ENCODE measurements at places on chromosomes 12 and 14. TPM values are rescaled to one million over a fixed set of nuclear protein-coding genes. Genes with fewer than 3 reads are reported as not detected.
A peak's percentile ranks its signal among the peaks of the same experiment; 100 is the strongest.

- no peaks in the 10 kb centered on the region for H3K4me1 ChIP-seq
- no peak overlapping the region for H3K27ac ChIP-seq
- DNase-seq: no peak
- no peaks in the 10 kb centered on the region for H3K27me3 ChIP-seq
- peaks cover 2% of the 10 kb centered on the region for H3K36me3 ChIP-seq
Measured at GRCh38 chr12:64029013-64029857, 184.7 kb downstream of the SRGAP1 start.

DNA sequence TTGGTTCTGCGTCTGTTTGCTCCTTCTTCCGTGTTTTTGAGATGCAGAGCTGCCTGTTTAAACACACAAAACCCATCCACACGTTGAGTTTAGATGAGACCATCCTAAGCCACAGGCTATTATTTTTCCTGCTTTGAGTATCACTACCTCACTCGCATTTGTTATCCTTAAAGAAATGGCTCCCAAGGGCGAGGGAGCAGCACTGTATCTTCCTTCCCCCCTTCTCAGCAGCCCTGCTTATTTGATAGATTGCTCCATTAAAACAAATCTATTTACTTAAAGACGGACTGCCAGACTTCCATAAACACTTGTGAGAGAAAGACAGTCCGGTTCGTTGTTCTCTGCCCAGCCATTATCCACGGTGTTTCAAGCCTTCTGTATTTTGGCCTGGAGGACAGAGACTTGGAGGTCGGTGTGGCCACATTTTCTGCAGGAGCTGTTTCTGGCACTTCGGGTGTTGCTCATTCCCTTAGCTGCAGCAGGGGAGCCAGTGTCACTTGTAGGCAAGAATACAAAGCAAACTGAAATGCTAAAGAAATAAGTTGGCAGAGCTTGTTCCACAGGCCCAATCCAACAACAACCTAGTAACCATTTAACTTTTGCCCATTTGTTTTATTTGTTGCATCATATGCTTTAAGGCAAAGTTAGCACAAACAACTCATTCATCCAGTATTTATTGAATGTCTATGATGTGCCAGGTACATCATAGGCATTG, 275.4 kb downstream of the TTC6 start:
- H3K27ac ChIP-seq: no peak overlapping the region
- peaks cover 9% of the 10 kb centered on the region for H3K4me1 ChIP-seq
- H3K36me3 ChIP-seq: no peaks in the 10 kb centered on the region
- no peak for DNase-seq
- no peaks in the 10 kb centered on the region for H3K27me3 ChIP-seq

GRCh38 chr12:94095618-94096017, 52.8 kb upstream of the PLXNC1 start:
- DNase-seq: no peak
- H3K27me3 ChIP-seq: no peaks in the 10 kb centered on the region
- H3K4me1 ChIP-seq: peaks cover 21% of the 10 kb centered on the region
- H3K4me3 ChIP-seq: no peak overlapping the region
- no peak overlapping the region for H3K27ac ChIP-seq

The CLEC4A gene
- total RNA-seq: 0.32 TPM

- no peak overlapping the region for H3K27ac ChIP-seq
- no peaks in the 10 kb centered on the region for H3K4me1 ChIP-seq
- H3K4me3 ChIP-seq: no peak overlapping the region
- DNase-seq: no peak
Measured at GRCh38 chr12:90921536-90921935, 33.4 kb downstream of the CCER1 start.

The OAS1 gene
- 14.2 TPM for total RNA-seq

The GLIPR1L2 gene
- not detected for total RNA-seq

GRCh38 chr14:32576088-32576795, 247.1 kb downstream of the AKAP6 start:
- H3K4me3 ChIP-seq: no peak overlapping the region
- no peaks in the 10 kb centered on the region for H3K27me3 ChIP-seq
- peak; percentile 53 for DNase-seq
- H3K36me3 ChIP-seq: no peaks in the 10 kb centered on the region

GRCh38 chr12:46958053-46958452, 121.4 kb upstream of the PCED1B start:
- H3K27ac ChIP-seq: no peak overlapping the region
- no peaks in the 10 kb centered on the region for H3K27me3 ChIP-seq
- no peak for DNase-seq
- no peaks in the 10 kb centered on the region for H3K36me3 ChIP-seq
- no peak overlapping the region for H3K4me3 ChIP-seq

The ZNF891 gene
- 2.3 TPM for total RNA-seq

DNA sequence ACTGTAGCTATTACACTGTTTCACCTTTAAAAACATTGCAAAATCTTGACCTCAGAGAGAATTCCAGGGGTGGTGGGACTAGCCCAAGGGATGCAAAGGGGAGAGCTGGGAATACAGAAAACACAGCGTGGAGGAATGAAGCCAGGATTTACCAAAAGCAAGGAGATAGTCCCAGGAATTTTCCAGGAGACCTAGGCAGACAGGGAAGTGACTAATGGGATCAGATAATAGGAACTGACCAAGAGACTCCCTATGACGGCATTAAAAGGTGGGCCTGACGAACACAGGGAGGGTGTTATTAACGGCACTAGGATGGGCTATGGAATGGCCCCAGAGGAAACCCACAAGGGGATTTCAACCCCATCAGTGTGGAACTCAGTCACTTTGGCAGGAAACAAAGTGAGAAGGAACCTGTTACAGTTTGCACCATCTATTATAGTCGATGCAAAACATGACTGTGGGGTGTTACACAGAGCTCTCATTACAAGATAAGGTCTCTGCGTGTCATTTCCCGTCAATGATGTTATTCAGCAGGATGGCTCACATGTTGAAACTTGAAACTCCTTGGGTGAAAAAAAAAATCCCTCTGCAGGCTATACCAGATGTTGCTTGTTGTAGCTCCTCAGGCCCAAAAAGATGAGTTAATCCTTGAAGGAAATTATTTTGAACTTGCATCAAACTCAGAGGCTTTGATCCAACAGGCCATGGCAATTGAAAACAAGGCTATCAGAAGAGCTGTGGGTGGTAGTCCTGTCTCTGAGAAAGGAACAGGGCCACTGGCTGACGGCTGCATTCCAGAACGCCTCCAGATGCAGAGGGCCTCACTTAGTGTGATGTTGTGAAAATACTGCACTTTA, 58.7 kb downstream of the DRAM1 start:
- H3K4me3 ChIP-seq: no peak overlapping the region
- no peaks in the 10 kb centered on the region for H3K27me3 ChIP-seq
- no peaks in the 10 kb centered on the region for H3K36me3 ChIP-seq

GRCh38 chr12:101256266-101256665, 23.6 kb upstream of the UTP20 start:
- DNase-seq: no peak
- no peak overlapping the region for H3K27ac ChIP-seq
- H3K4me3 ChIP-seq: no peak overlapping the region
- no peaks in the 10 kb centered on the region for H3K36me3 ChIP-seq
- no peaks in the 10 kb centered on the region for H3K4me1 ChIP-seq

DNA sequence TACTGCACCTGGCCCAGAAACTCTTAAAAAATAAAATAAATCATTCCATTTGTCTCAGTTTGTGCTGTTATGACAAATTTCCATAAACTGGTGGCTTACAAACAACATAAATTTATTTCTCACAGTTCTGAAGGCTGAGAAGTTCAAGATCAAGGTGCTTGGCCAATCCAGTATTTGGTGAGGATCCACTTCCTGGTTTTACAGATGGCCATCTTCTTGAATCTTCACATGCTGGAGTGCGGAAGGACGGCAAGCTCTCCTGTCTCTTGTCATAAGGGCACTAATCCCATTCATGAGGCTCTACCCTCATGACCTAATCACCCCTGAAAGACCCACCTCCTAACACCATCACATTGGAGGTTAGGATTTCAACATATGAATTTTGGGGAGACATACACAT, 29.9 kb upstream of the MYBPC1 start:
- no peak overlapping the region for H3K27ac ChIP-seq
- H3K4me3 ChIP-seq: no peak overlapping the region
- no peaks in the 10 kb centered on the region for H3K36me3 ChIP-seq
- no peaks in the 10 kb centered on the region for H3K4me1 ChIP-seq

The IAPP gene
- not detected for total RNA-seq

DNA sequence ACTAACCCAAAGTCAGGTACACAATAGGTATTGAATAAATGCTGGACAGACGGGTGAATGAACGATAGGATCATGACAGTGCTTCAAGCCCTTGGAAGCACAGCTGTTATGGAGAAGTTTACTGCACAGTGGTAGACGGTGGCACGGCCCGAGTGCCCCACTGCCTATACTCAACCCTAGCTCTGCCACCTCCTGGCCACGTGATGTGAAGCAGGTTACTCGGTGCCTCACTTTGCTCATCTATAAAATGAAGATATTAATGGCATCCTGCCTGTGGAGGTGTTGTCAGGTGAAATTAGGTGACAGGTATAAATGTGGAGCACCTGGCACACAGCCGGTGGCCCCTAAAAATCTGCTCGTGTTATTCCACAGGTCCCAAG, 5.8 kb downstream of the ASB2 start:
- H3K4me3 ChIP-seq: no peak overlapping the region
- H3K36me3 ChIP-seq: no peaks in the 10 kb centered on the region
- H3K27me3 ChIP-seq: no peaks in the 10 kb centered on the region
- peaks cover 6% of the 10 kb centered on the region for H3K4me1 ChIP-seq
- H3K27ac ChIP-seq: no peak overlapping the region

The PPP1R36 gene
- total RNA-seq: 2.9 TPM

GRCh38 chr12:80838024-80838658, 99.6 kb downstream of the LIN7A start:
- no peak for DNase-seq
- H3K27me3 ChIP-seq: no peaks in the 10 kb centered on the region
- H3K27ac ChIP-seq: no peak overlapping the region
- peaks cover 21% of the 10 kb centered on the region for H3K4me1 ChIP-seq
- H3K4me3 ChIP-seq: no peak overlapping the region

The ERP27 gene
- 1.1 TPM for total RNA-seq

GRCh38 chr12:129871991-129872972, 31.5 kb downstream of the TMEM132D start:
- DNase-seq: no peak
- no peak overlapping the region for H3K27ac ChIP-seq
- H3K4me1 ChIP-seq: no peaks in the 10 kb centered on the region
- no peak overlapping the region for H3K4me3 ChIP-seq
- no peaks in the 10 kb centered on the region for H3K27me3 ChIP-seq

GRCh38 chr12:65279369-65280112, 1.1 kb downstream of the MSRB3 start:
- no peaks in the 10 kb centered on the region for H3K27me3 ChIP-seq
- H3K4me1 ChIP-seq: no peaks in the 10 kb centered on the region
- peak overlapping the region; percentile 83 for H3K4me3 ChIP-seq
- H3K27ac ChIP-seq: no peak overlapping the region
- no peaks in the 10 kb centered on the region for H3K36me3 ChIP-seq

The ADAM20 gene
- 0.65 TPM for total RNA-seq

The RAB5B gene
- total RNA-seq: 107 TPM

The PTGER2 gene
- 0.39 TPM for total RNA-seq

GRCh38 chr12:67798768-67799167, 150.2 kb downstream of the DYRK2 start:
- H3K27ac ChIP-seq: no peak overlapping the region
- DNase-seq: no peak
- H3K36me3 ChIP-seq: no peaks in the 10 kb centered on the region
- no peak overlapping the region for H3K4me3 ChIP-seq
- H3K4me1 ChIP-seq: no peaks in the 10 kb centered on the region

GRCh38 chr14:73829526-73830431, 21.9 kb upstream of the PTGR2 start:
- no peaks in the 10 kb centered on the region for H3K36me3 ChIP-seq
- no peak overlapping the region for H3K27ac ChIP-seq
- DNase-seq: no peak
- H3K27me3 ChIP-seq: no peaks in the 10 kb centered on the region
- H3K4me1 ChIP-seq: peaks cover 18% of the 10 kb centered on the region

GRCh38 chr12:109735825-109736551, 22.4 kb downstream of the FAM222A start:
- H3K27ac ChIP-seq: peak overlapping the region; percentile 64
- H3K4me3 ChIP-seq: no peak overlapping the region
- peak; percentile 14 for DNase-seq
- H3K27me3 ChIP-seq: no peaks in the 10 kb centered on the region
- H3K36me3 ChIP-seq: no peaks in the 10 kb centered on the region

- peak; percentile 31 for DNase-seq
- no peaks in the 10 kb centered on the region for H3K36me3 ChIP-seq
- H3K27me3 ChIP-seq: no peaks in the 10 kb centered on the region
Measured at GRCh38 chr12:47249719-47250357, 170.1 kb upstream of the AMIGO2 start.

The SLC48A1 gene
- total RNA-seq: 34.3 TPM

- no peak for DNase-seq
- no peaks in the 10 kb centered on the region for H3K4me1 ChIP-seq
- H3K27me3 ChIP-seq: no peaks in the 10 kb centered on the region
- no peak overlapping the region for H3K27ac ChIP-seq
Measured at GRCh38 chr12:87227162-87227561, 802.0 kb downstream of the C12orf50 start.

The BDKRB1 gene
- not detected for total RNA-seq

GRCh38 chr12:3961591-3961990, 88.4 kb upstream of the PARP11 start:
- DNase-seq: no peak
- no peak overlapping the region for H3K4me3 ChIP-seq
- no peaks in the 10 kb centered on the region for H3K27me3 ChIP-seq
- peaks cover 38% of the 10 kb centered on the region for H3K4me1 ChIP-seq
- no peaks in the 10 kb centered on the region for H3K36me3 ChIP-seq
- peak overlapping the region; percentile 20 for H3K27ac ChIP-seq

DNA sequence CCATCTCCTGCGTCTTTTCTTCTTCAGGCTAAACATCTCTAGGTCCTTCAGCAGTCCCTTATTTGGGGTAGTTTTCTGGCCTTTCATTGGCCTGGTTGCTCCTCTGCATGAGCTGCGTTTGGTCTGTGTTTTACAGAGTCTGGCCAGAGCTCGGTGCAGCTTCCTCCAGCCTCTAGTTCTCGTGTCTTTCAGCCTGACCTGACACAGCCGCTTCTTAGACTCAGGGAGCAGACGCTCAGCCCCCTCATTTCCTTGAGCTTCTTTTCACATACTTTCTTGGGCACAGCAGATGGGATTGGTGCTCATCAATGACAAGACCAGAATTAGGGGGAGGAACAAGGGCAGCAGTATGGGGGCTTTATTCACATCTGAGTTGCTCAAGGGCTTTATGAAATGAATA, 13.6 kb upstream of the GSG1 start:
- H3K27ac ChIP-seq: no peak overlapping the region
- no peak overlapping the region for H3K4me3 ChIP-seq
- no peaks in the 10 kb centered on the region for H3K4me1 ChIP-seq
- H3K36me3 ChIP-seq: no peaks in the 10 kb centered on the region
- no peak for DNase-seq
